ENCODE measurements at places on chromosomes 12 and 14. TPM values are rescaled to one million over a fixed set of nuclear protein-coding genes. Genes with fewer than 3 reads are reported as not detected.

GRIN2B gene
- total RNA-seq: not detected

PLEKHG7 gene
- not detected for total RNA-seq

TBK1 gene
- total RNA-seq: 20.6 TPM

NT5DC3 gene
- total RNA-seq: 34.3 TPM

CCDC198 gene
- total RNA-seq: not detected

HOXC10 gene
- total RNA-seq: 19.6 TPM

SLC4A8 gene
- 0.95 TPM for total RNA-seq

TXNRD1 gene
- 171 TPM for total RNA-seq

TSPAN19 gene
- total RNA-seq: not detected

LMO3 gene
- total RNA-seq: not detected

ATP2A2 gene
- total RNA-seq: 257 TPM

POTEG gene
- total RNA-seq: not detected

NPFF gene
- total RNA-seq: not detected

SRRM4 gene
- not detected for total RNA-seq

FOXG1 gene
- not detected for total RNA-seq

TIMELESS gene
- total RNA-seq: 27.2 TPM

RIC8B gene
- total RNA-seq: 5.8 TPM

BTBD7 gene
- total RNA-seq: 31.5 TPM

SERPINA1 gene
- total RNA-seq: 0.20 TPM

PLEKHH1 gene
- 3.5 TPM for total RNA-seq

CLEC1B gene
- total RNA-seq: not detected

PTPN6 gene
- 22.5 TPM for total RNA-seq

ALX1 gene
- not detected for total RNA-seq

ADAMTS20 gene
- total RNA-seq: not detected

CCDC175 gene
- not detected for total RNA-seq

NKX2-1 gene
- not detected for total RNA-seq

MYF6 gene
- total RNA-seq: not detected

OR6C6 gene
- total RNA-seq: not detected

WDR89 gene
- 14.5 TPM for total RNA-seq

LRIG3 gene
- 25.9 TPM for total RNA-seq

FGF23 gene
- not detected for total RNA-seq

FSCB gene
- not detected for total RNA-seq

TAS2R7 gene
- total RNA-seq: not detected

KLHDC1 gene
- total RNA-seq: 0.49 TPM

KIF5A gene
- total RNA-seq: 0.10 TPM

GZMH gene
- total RNA-seq: not detected

RFLNA gene
- total RNA-seq: 4.7 TPM

IL23A gene
- total RNA-seq: 7.3 TPM

PIK3C2G gene
- 0.34 TPM for total RNA-seq

ZFP36L1 gene
- 169 TPM for total RNA-seq

OR4Q3 gene
- total RNA-seq: not detected

SPIC gene
- not detected for total RNA-seq

WSCD2 gene
- not detected for total RNA-seq

CPNE6 gene
- total RNA-seq: not detected

CFAP73 gene
- not detected for total RNA-seq

SCN8A gene
- total RNA-seq: 6.1 TPM

ENDOU gene
- 0.34 TPM for total RNA-seq

ASCL1 gene
- not detected for total RNA-seq

TAS2R46 gene
- 0.11 TPM for total RNA-seq

STYK1 gene
- total RNA-seq: 3.7 TPM

PNN gene
- total RNA-seq: 48.7 TPM

FOXM1 gene
- 91.0 TPM for total RNA-seq

DDX51 gene
- total RNA-seq: 17.8 TPM

All from foreskin keratinocyte (primary cell).